T-helper 9 cell (primary cell): ENCODE measurements at places on chromosomes 3 and 15.

GRCh38 chr15:85992224-85992623 lies 87.4 kb upstream of the AGBL1 start:
- DNase-seq, result no peak

GRCh38 chr15:45586601-45587094 lies 531 bp upstream of the BLOC1S6 start:
- no peak for DNase-seq

DNA sequence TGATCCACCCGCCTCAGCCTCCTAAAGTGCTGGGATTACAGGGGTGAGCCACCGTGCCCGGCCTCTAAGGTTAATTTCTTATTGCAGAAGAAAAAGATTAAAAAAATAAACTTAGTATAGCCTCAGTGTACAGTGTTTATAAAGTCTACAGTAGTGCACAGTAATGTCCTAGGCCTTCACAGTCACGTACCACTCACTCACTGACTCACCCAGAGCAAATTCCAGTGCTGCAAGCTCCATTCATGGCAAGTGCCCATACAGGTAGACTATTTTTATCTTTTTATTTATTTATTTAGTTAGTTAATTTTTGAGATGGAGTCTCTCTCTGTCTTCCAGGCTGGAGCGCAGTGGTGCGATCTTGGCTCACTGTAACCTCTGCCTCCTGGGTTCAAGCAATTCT lies 3.2 kb upstream of the FLNB start:
- no peak for DNase-seq

GRCh38 chr3:127455541-127456450 lies 134.7 kb downstream of the TPRA1 start:
- peak; percentile 16 for DNase-seq

GRCh38 chr3:145055375-145056076 lies 1083.9 kb downstream of the DIPK2A start:
- no peak for DNase-seq

DNA sequence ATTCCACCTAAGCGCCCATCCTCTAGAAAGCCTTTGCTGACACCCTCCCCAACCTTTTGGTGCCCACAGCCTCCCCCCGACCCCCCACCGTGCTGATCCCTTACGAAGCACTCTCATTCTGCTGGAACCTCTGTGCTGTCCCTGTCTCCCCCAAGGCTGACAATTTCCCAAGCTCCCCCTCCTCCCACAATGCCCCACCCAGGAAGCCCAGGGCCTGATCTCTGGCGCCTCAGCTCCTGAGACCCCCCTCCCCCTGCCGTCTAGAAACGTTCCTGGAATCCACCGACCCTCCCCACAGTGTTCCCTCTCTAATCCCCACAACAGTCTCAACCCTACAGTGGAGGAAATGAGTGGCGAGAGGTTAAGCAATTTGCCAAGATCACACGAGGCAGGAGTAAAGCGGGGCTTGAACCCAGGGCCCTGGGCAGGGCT lies 18.3 kb downstream of the MYL3 start:
- DNase-seq, result no peak

GRCh38 chr3:110813541-110813940 lies 258.1 kb upstream of the NECTIN3 start:
- no peak for DNase-seq

GRCh38 chr3:46316206-46316605 lies 37.7 kb upstream of the CCR2 start:
- no peak for DNase-seq

- DNase-seq, result no peak
Observed at GRCh38 chr3:187763850-187764648, 18.8 kb upstream of the BCL6 start.

DNA sequence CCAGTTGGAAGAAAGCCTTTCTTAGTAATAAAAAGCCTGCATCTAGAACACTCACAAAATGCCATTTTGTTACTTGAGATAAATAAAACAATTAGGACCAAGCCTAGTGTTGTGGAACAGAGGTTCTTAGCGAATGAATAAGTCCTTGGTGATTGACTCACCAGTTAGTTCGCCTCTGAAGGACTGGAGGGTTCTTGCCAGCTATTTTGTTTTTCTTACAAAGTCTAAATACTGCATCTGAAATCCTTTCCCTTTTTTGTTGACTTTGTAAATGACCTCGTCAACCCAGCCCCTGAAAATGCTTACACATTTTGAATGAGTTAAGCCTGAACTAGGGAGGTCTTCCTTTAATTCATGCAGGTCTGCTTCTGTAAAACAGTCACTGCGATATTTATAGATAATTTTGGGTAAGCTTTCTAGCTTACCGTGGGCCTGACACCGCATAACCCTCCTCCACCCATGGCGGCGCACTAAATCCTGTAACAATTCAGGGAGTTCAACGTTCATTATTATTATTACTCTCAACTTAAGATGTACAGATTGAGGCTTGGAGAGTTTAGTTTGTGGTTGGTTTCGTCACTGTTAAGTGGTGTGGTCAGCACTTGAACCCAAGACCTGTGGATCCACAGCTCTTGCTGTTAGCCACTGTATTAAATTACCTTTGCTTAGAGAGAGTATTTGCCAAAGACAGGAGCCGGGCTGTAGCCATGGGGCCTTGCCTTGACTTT lies 45.0 kb upstream of the SACM1L start:
- DNase-seq, result no peak

DNA sequence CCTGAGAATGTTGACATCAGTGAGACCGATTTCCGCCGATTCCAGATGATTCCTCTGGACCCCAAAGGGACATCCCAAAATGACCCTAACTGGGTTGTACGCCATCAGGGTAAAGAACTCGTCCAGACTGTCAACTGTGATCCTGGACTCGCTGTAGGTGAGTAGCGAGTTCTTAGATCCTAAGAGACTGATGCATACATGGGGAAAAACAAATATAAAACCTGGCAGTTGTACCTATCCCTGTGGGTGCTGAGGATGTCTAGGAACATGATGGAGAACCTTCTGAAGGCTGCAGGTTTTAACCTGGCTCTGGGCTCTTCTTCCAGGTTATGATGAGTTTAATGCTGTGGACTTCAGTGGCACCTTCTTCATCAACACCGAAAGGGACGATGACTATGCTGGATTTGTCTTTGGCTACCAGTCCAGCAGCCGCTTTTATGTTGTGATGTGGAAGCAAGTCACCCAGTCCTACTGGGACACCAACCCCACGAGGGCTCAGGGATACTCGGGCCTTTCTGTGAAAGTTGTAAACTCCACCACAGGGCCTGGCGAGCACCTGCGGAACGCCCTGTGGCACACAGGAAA lies 12.3 kb downstream of the THBS1 start:
- no peak for DNase-seq

GRCh38 chr15:83992324-83993031 lies 243.1 kb upstream of the GOLGA6L4 start:
- no peak for DNase-seq

GRCh38 chr15:28060005-28060404 lies 39.1 kb downstream of the OCA2 start:
- no peak for DNase-seq

DNA sequence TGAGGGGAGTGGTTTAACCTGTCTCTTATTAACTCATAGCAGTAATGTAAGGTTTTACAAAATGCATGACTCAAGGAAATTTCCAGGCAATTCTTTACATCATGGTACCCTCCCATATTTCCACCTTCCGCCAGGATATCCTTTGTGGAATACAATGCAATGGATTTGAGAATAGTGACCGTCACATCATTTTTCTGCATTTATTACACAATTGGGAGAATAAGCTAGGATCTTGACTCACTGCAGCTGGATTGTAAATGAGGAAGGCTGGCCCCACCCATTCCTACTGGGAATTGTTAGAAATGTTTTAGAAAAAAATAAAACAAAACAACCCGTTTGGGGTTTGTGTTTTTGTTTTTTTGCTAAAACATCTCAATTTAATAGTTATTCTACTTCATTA lies 97.4 kb downstream of the IMPG2 start:
- DNase-seq, result no peak
